ENCODE measurements at places on chromosomes 16 and 17.

GRCh38 chr16:28161626-28162025, 50.1 kb downstream of the XPO6 start:
- DNase-seq: no peak

GRCh38 chr17:13699261-13699660, 97.5 kb upstream of the HS3ST3A1 start:
- no peak for DNase-seq

DNA sequence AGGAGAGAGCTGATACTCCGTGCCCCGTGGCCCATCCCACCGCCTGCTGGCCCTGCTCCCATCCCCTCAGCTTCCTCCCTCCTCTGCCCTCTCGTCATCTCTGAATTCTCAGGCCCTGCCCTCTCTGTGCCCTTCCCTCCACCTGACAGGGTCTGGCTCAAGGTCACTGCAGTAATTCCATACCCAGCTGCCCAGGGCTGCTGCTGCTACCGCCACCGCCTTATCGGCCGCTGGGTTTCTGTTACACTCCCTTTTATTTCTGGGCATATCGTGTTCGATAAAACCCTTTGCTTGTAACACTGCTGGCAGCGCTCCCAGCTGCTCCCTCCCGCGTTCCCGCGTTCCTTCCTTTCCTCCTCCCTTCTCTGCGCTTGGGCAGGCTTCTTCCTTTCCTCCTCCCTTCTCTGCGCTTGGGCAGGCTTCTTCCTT, 1.2 kb downstream of the EPN3 start:
- DNase-seq: no peak

DNA sequence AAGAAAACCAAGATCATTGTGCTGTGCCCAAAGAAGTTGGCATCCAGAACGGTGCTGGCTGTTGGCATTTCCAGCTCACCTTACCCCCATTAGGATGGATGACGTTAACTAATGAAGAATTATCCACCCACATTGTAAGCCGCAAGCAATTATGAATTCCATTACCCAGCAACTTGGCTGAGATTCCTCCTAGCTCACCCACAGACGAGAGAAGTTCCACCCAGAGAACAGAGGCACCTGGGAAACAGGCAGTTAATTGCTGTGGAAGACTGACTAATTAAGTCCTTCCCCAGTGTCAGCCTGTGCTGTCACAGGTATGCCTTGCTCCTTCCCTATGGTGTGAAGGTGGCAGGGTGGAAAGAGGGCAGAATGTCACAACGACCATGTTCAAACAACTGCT, 456.2 kb upstream of the CDH5 start:
- DNase-seq: no peak

DNA sequence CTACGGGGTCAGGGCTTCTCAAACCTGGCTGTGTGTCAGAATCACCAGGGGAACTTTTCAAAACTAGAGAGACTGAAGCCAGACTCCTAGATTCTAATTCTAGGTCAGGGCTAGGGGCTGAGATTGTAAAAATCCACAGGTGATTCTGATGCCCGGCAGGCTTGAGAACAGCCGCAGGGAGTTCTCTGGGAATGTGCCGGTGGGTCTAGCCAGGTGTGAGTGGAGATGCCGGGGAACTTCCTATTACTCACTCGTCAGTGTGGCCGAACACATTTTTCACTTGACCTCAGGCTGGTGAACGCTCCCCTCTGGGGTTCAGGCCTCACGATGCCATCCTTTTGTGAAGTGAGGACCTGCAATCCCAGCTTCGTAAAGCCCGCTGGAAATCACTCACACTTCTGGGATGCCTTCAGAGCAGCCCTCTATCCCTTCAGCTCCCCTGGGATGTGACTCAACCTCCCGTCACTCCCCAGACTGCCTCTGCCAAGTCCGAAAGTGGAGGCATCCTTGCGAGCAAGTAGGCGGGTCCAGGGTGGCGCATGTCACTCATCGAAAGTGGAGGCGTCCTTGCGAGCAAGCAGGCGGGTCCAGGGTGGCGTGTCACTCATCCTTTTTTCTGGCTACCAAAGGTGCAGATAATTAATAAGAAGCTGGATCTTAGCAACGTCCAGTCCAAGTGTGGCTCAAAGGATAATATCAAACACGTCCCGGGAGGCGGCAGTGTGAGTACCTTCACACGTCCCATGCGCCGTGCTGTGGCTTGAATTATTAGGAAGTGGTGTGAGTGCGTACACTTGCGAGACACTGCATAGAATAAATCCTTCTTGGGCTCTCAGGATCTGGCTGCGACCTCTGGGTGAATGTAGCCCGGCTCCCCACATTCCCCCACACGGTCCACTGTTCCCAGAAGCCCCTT, 10.9 kb downstream of the STH start:
- no peak for DNase-seq

DNA sequence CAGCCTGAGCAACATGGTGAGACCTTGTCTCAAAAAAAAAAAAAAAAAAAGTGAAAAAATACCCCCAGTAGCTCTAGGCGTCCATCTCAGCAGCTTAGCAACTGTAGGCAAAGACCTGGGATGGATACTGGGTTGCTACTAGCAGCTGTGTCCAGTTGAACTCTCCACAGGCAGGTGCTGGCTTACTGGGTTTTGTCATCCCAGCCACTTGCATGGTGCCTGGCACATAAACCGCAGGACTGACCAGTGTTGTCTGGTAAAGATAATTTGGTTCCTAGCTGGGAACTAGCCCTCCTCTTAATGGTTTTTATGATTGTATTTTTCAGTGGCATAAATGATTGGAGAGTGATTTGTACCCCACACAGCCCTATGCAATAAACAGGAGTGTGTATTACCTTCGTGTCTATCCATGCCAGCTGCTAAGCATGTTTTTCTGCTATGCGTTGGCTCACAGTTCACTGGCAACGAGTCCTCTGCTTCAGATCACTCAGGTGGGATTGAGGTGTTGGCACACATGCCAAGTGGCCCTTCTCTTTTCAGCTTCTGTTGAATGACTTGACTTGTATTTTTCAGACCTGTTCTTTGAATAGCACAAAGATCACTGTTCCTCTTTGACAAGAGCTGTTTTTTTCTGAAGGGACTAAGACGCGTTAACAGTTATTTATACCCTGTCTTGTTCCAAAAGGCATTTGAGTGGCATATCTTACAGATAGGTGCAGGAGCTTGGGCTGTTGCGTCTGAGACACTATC, 352.9 kb downstream of the SNX29 start:
- no peak for DNase-seq

DNA sequence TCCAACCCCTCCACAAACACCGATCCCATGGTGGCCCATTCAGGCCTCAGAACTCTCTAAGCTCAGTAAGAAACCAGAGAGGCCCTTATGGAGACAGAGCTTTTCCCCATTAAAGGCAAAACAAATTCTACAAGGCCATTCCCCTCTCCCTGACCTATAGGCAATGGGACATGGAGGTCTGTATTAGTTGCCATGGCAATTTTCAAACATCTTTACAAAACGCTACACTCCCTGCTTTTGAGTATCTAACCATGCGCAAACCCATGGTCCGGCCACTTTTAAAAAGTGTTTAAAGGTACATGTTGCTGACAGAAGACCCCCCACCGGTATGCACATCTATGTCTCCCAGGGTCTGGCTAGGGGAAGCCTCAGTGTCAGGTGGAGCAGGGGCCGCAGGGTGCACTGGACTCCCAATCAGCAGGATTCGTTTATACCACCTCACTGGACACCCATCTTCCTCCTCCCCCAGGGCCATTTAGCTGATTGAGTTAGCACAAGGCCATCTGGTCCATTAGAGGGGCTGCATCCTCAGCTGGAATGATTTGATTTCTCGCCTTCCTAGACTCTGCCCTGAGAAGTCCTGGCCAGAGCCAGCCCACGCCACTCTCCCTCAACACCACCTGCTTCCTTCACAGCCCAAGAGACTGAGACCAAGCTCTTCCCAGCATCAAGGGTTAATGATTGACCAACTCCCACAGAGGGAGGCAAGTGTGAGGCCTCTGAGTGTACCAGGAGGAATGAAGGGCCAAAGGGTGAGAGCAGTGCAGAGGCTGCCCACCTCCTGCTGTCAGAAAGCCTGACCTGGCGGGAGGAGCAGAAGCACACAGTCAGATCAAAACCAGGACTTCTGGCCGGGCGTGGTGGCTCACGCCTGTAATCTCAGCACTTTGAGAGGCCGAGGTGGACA, 10.9 kb downstream of the ACLY start:
- no peak for DNase-seq

Data from stimulated activated CD8-positive, alpha-beta memory T cell treated with anti-CD3 and anti-CD28 coated beads, Interleukin-7, amount 100 ng/mL, for 4 hours (primary cell).